ENCODE measurements at places on chromosomes 11 and 22.

GRCh38 chr11:127105593-127106541 is 105.3 kb upstream of the KIRREL3 start:
- DNase-seq = no peak

- no peak for DNase-seq
Observed at GRCh38 chr11:124322356-124322755, 2.4 kb upstream of the OR8D2 start.

- no peak for DNase-seq
Observed at GRCh38 chr22:22487869-22488597, 20.5 kb downstream of the ZNF280B start.

DNA sequence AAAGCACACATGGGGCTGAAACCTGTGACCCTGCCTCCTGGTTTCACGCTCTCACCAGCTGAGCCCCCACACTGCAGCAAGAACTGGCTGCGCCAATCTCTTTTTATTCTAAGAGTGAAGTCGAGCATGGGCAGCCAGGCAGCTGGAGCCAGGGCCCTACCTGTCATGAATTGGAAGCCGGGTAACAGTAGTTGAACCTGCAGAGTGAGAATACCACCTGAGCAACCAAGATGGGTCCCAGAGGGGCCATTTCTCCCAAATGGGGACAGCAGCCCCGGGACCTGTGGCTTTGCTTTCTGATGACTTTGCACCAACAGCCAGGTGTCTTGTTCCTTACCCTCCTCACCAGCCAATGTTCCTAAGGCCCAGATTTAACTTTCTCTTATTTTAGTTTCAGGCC is 178.9 kb downstream of the GRIK4 start:
- no peak for DNase-seq

DNA sequence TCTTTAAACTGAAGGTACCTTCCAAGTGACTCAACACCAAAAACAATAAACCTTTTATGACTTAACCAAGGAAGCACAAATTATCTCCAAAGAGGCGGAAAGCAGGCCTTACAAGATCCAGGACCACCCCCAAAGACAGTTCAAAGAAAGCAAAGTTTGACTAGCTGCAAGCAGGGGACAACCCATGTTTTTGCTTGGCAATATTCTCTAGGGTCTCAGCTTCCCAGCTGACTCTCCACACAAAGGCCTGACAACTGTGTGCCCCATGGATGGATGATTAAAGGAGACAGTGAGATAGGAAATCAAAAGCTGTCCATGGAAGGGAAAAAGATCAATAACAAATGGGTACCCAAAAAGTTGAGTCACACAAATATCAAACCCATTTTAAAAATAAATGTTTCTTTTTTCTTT is 232.2 kb downstream of the DDX10 start:
- no peak for DNase-seq

DNA sequence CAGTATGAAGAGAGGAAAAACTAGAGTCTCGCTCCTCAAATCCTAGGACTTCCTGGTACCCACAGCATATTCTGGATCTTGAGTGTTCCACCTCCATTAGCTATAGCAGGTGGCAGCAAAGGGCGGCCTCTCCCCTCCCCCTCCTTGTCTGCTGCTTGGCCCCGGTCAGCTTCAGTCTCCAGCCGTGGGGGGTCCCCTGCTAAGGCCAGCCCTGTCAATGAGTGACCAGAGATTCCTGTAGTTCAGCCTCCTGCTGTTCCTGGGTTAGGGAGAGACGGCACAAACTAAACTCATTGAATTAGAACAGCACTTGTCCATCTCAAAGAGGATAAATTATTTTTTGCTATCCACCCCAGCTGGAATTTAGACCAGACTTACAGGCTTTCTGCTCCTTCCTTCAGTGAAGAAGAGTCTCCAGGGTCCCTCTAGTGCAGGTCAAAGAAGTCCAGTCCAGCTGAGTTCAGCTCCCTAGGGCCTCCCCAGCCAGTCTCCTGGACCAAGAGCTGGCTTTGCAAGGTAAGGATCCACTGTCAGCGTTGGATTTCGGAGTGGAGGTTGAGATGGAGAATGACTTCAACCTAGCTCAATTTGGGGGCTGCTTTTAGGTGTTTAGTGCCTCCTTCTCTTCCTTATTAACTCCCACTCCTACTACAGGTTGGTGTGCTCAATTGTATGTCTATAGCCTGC is 1.1 kb upstream of the PHLDB1 start:
- no peak for DNase-seq

GRCh38 chr22:45942787-45943493 is 34.0 kb downstream of the WNT7B start:
- DNase-seq = no peak

Data from stimulated activated CD8-positive, alpha-beta memory T cell treated with anti-CD3 and anti-CD28 coated beads, Interleukin-4, amount 100 ng/mL, for 1 hour (primary cell).